NB4 (cell line): ENCODE measurements at places on chromosomes 3 and 15.
A peak's percentile ranks its signal among the peaks of the same experiment; 100 is the strongest.

DNA sequence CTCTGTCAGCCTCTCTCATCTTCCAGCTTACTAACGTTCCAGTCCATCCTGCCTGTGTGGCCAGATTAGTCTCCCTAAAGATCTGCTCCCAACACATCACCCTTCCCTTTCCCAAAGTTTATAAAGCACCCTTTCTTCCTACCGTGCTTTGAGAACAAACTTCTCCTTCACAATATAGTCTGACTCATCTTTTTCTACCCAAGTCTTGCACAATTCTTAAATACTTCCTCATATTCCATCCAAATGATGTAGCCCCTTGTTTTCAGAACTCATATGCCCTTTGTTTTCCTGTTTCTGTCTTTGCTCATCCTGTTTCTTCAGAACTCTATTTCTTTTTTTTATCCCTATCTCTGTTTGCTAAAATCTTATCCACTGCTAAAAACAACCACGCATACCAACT, 326.8 kb downstream of the MFSD1 start:
- DNase-seq, result peak; percentile 57

DNA sequence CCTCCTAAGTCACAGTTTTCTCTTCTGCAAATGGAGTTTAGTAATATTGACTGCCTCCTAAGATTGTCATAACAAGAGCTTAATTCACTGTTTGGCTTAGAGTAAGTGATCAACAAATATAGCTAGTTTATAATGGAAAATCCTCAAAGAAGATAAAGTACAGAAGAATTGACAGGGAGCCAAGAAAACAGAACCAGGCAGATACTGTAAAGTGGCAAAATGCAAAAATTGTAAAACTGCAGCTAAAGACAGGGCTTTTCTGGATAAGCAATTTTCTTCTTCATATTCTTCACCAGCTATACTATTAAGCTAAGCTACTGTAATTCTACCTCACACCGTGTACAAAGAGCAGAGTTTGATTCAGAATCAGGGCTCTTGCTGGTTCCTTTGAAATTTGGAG, 148.6 kb downstream of the ARPP21 start:
- DNase-seq, result no peak

DNA sequence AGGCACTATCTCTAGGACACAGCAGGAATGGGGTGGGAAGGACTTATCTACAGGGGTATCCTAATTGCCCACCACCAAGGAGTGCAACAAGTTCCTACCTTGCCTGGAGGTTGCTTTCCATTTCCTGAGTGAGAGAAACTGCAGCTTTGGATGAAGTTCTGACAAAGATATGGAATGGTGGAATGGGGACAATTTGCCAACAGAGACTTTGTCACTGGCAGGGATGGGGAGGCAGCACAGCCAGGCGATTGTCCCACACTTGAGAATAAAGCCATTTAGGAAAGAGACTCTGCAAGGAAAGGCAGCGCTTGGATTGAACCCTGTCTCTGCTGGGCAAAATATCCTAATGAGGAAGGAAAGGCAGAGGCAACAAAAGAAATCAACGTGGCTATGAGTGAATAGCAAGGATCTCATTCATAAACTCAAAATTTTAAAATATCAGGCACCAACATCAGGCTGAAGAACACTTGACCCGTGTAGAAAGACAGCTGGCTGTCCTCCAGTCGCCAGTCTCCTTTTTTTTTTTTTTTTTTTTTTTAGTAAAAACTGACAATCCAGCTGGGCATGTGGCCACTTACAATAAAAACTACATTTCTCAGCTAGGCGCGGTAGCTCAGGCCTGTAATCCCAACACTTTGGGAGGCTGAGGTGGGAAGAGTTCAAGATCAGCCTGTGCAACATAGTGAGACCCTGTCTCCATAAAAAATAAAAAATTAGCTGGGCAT, 31.6 kb upstream of the PDE8A start:
- no peak for DNase-seq

DNA sequence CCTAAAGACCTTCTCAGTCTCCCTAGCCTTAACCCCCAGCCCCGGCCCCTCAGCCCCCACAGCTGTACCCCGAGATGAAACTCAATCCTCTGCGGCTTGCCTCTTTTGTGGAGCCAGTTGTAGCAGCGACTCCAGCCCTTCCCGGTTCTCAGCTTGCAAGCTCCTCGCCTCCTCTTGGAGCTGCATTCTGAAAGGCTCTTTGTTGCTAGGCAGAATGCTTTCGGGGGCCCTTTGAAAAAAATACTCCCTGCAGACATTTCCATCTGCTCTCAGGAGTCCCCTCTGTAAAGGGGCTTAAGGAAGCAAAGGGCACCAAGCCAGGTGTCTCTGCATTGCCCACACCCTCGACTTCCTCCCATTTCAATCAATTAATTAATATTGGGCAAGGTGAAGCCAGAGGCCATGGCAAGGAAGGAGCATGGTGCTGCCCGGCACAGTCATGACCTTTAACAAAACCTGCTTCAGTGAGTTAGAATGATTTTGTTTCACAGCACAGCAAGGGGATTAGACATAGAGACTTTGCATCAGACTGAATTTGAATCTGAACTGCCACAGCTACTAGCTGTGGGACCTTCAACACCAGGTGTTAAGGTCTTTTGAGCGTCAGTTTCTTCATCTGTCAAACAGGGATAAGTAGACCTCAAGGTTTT, 65.5 kb downstream of the SRGAP3 start:
- no peak for DNase-seq

DNA sequence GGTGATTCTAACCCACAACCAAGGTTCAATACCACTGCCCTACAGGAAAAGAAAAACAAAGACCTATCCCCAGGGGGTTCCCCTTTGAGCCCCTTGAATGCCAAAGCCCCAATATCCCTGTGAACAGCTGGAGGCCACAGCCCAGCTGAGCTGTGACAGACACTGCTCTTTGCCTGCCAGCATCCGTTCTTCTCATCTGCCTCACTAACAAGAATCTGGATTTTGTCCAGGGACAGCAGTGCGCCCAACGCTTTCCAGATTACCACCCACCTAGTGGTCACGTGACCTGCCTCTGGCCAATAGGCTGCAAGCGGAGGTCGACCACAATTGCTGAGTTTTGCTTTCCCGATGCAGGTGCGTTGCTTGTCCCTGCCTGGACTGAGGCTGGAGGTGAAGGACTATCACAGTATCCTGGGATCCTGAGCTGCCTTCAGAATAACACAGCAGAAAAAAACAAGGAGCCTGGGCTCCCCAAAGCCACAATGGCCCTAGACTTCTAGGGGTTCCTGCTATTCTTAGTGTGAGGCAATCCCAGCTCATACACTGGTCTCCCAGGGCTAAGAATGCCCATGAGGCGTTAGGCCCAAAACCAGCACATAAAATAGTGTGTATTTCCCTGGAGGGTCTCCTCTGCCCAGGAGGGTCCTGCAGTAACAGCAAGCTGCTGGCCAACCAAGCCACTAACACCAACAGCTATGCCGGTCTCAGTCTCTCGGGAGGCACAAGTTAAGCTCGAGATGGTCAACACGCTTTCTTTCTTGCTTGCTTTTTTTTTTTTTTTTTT, 13.8 kb downstream of the BDH1 start:
- no peak for DNase-seq

- DNase-seq, result peak; percentile 42
These were observed 66.9 kb downstream of the RNF13 start for GRCh38 chr3:149879872-149880271.

DNA sequence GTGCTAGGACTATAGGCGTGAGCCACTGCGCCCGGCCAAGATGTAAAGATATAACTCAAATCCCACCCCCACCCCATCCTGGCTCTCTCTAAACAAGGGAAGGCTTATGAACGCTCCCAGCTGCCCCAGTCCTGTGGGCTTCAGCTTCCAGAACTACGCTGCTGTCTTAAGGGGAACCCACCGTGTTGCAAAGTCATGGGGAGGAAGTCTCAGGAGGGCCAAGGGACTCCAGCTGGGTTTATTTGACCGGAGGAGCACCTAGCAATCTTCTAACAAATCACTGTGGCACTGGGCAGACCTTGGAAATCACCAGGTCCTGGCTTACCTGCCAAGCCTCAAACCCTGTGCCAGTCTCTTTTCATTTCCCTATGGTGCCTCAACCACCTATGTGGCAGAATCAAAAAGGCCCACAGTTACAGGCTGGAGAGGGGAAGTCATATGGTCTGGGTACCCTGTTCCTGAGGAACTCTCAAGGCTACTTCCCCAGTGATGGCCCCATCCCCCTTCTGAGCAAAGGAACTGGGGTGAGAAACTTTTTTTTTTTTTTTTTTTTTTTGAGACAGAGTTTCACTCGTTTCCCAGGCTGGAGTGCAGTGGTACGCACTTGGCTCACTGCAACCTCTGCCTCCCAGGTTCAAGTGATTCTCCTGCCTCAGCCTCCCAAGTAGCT, 83.4 kb downstream of the RBPMS2 start:
- DNase-seq, result peak; percentile 35
